T-helper 2 cell treated with Interferon-gamma antibody and Interleukin-4, amounts not matched to agents 5 μg/mL and 100 μg/mL, for 36 hours (primary cell): ENCODE measurements at places on chromosomes 1 and 21.

GRCh38 chr1:108053270-108054013 is 88.5 kb upstream of the VAV3 start:
- DNase-seq: no peak

GRCh38 chr1:164054331-164054730 is 504.7 kb upstream of the PBX1 start:
- no peak for DNase-seq

- no peak for DNase-seq
Measured at GRCh38 chr1:198531891-198532290, 8.6 kb downstream of the ATP6V1G3 start.

DNA sequence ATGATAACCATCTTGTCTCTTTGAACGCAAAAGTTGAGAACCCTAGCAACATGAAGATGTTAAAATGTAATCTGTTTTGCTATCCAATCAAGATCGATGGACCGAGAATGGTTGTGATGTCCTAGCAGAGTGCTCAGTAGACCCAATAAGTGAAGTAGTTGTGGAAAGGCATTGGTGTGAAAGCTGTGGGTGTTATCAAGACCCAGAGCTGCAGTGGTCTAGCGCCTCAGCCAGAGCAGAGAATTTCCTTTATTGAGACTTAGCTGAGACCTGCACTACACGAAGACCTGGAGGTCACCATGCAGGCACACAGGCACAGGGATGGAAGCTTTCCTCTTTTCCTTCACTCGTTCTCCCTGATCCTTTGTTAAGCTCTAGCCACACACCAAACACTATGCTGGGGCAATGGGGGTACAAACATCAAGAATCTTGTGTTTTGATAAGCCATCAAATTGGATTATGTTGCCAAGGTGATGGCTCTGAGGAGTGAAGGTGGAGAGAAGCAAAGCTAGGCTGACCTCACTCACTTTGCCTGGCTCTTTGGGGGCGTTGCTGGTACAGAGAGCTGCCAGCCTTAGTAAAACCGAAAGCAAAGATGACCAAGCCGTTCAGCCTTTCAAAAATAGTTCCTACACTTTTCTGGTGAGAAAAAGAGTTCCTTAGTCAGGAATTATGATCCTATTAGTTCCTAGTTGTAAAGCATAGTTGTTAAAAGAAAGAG is 24.1 kb downstream of the METTL13 start:
- DNase-seq: no peak

GRCh38 chr21:31597683-31598082 is 61.8 kb upstream of the SOD1 start:
- no peak for DNase-seq

- DNase-seq: no peak
Measured at GRCh38 chr21:41845310-41846032, 33.7 kb downstream of the PRDM15 start.

DNA sequence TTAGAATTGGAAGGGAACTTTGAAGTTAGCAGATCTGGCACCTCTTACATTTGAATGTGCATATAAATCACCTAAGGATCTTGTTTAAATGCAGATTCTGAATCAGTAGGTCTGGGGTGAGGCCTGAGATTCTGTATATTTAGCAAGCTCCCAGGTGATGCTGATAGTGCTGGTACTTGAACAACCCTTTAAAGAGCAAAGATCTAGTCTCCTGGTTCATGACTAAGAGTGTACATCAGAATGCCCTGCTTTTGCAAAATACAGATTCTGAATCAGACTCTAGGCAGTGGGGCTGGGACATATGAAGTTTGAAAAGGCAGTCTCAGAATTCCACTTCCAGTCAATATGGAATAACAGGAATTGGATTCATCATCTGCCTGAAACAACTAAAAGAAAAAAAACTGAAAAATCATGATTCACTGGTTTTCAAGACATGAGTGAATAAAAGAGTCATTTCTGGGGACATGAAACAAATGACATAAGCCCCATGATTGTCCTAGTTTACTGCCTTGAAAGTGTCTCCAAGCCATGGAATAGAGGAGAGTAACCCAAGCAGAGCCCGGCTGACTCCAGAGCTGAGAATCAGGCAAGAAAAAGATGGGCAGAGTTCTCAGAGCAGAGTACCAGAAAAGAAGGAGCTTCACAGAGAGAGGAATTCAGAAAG is 149.6 kb upstream of the SGIP1 start:
- DNase-seq: no peak

DNA sequence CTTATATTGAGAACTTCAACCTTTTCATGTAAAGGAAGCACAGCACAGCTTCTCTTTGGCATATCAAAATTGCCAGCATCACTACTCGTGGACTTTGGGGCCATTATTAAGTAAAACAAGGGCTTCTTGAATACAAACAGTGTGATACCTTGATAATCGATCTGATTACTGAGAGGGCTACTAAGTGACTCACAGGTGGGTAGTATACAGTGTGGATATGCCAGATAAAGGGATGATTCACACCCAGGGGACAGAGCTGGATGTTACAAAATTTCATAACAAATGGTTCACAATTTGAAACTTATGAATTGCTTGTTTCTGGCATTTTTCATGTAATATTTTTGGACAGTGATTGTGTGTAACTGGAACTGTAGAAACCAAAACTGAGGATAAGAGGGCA is 15.4 kb downstream of the HDAC1 start:
- DNase-seq: no peak

GRCh38 chr1:32352831-32353383 is 9.4 kb downstream of the FAM229A start:
- DNase-seq: no peak

- DNase-seq: no peak
Measured at GRCh38 chr1:35666216-35666615, 24.9 kb upstream of the PSMB2 start.

GRCh38 chr1:30969903-30970302 is 61.3 kb upstream of the SDC3 start:
- no peak for DNase-seq

DNA sequence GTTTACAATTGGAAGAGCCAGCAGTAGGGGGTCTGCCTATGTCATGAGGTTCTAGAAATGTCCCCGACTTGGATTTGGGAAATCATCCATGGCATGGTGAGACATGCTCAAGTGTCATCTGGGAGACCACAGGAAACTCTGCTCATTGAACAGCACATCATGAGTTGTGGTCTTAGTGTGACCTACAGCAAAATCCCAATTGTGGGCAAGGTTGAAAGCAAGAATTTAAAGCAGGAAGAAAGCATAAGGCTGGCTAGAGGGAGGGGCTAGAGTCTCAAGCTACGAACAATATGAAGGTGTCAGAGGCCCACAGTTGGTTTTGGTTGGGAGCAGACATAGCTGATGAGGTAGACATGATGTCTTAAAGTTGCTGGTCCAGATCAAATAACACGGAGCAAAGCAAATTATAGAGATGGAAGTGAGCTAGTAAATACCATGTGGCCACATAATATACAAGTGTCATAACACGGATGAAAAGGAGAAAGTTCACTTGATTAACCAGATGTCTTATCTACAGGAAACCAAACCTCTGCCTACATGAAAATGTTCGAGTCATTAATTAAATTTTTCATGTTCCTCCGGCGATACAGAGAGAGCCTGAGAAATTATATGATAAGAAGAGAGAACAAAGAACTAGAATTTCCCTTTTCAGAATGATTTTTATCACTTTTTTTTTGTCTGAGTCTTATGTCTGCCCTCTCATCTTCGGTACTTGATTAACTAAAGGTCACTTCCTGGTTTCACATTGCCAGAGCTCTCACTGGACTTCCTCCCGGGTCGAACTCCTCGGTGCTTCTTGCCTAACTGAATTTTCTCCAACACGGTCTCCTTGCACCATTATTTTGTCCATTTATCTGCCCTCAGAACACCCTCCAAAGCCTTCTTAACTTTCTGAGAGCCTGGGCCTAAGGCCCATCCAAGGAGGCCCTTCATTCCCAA is 67.5 kb upstream of the DUSP10 start:
- DNase-seq: no peak

DNA sequence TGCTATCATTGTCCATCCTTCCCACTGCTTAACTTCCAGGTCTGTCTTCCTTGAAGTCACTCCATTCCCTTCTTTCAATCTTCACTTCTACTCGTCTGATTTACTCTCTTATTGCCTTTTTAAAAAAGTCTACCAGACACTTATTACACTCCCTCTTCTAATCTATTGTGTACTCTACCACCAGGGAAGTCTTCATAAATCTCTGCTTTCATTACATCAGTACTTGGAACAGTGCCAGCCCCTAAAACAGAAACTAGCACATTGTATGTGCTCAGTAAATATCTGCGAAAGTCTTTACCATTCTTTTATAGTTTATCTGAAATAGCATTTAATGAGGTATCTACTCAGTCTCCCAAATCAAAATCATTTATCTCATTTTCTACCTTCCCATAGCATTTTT is 236.4 kb downstream of the USH2A start:
- DNase-seq: no peak

- DNase-seq: peak; percentile 92
Measured at GRCh38 chr1:91804546-91805023, 81.4 kb downstream of the TGFBR3 start.

GRCh38 chr1:53111073-53111556 is 31.3 kb downstream of the SLC1A7 start:
- DNase-seq: no peak

DNA sequence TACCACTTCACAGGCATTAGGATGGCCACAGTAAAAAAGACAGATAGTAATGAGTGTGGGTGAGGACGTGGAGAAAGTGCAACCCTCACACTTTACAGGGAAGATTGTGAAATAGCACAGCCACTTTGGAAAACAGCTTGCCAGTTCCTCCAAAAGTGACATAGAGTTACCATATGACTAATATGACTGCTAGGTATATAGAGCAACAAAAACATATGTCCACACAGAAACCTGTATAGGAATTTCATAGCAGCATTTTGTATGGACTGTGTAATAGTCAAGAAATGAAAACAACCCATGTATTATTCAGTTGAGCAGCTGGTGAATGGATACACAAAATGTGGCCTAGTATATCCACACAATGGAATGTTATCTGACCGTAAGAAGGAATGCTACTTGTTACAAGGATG is 30.4 kb upstream of the LBR start:
- DNase-seq: no peak

DNA sequence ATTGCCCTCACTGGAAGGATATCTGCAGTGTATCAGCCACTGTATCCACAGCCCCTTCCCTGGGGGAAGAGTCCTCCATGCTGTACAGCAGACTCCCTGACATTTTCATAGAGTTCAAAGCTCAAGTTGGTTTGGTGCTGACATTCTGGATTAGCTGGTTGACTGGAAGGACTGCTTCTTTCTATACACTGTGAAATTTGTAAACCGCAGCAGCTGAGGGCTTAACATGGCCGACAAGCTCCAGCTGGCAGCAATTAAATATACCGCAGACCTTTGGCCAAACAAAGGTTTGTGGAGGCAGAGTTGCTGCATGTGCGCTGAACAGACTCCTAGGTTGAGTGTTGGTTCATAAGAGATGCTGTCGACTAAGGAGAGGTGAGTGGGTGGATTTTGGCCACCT is 126.4 kb downstream of the DHRS3 start:
- no peak for DNase-seq

DNA sequence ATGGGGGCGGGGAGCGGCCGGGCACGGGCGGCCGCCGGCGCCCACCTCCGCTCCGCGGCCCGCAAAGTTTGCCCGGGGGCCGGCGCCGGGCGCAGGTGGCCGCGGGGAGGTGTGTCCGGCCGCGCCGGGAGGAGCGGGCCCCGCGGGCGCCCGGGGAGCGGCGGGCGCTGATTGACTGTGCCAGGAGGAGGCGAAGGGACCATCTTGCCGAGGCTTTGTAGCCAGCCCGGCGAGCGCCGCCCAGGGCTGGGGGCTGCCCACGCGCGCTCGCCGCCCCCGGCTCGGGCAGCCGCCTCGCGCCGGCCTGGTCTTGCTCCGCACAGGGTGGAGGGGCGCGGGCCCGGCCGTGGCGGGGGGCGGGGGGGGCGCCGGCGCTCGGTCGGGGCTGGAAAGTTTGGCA is 432 bp downstream of the EPHB2 start:
- DNase-seq: no peak

GRCh38 chr1:76075188-76075489 is 593 bp downstream of the ST6GALNAC3 start:
- DNase-seq: no peak

GRCh38 chr1:225919906-225920305 is 4.1 kb downstream of the PYCR2 start:
- DNase-seq: no peak

DNA sequence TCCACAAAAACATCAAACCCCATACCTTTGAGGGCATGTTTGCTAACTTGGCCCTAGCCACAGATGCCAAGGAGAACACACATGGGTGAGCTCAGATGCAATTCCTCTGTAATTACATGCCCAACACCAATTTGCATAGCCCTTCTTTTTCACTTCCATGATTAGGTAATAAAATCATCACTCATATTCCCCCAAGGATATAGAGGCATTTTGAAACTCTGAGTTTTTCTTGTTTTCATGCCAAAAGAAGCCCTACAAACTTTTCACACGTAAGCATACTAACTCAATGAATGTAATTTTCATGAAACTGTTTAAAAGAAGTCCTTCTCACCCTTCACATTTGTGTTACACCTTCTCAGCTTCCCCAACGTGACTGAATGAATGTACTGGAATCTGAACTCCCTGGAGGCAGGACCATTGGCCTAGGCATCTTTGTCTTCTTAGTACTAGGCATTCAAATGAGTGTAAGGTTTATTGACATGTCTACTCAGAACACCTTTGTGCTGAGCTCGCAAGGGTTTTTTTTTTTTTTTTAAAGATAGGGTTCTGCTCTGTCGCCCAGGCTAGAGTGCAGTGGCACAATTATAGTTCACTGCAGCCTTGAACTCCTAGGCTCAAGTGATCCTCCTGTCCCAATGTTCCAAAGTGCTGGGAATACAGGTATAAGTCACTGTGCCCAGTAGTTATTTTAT is 31.0 kb downstream of the FBXO42 start:
- DNase-seq: no peak

DNA sequence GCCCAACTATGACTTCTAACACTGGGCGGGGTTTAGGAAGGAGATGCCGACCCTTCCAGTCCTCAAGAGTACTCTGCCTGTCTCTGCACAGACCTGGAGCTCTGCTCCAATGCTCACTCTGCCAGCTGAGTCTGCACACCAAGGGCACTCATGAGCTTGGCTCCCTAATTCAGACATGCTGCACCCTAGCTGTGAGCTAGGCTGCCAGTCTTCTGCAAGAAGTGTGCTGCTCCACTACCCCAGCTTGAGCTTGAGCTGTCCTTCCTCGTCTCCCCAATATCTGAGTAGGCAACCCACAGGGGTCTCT is 13.2 kb downstream of the TP53BP2 start:
- DNase-seq: no peak

- DNase-seq: no peak
Measured at GRCh38 chr1:203427451-203427850, 48.2 kb upstream of the PRELP start.

- DNase-seq: no peak
Measured at GRCh38 chr1:25485536-25486411, 55.1 kb downstream of the MACO1 start.
